ENCODE measurements at places on chromosomes 3 and 15.

- DNase-seq, result no peak
Observed at GRCh38 chr3:170012683-170013400, 25.0 kb upstream of the GPR160 start.

DNA sequence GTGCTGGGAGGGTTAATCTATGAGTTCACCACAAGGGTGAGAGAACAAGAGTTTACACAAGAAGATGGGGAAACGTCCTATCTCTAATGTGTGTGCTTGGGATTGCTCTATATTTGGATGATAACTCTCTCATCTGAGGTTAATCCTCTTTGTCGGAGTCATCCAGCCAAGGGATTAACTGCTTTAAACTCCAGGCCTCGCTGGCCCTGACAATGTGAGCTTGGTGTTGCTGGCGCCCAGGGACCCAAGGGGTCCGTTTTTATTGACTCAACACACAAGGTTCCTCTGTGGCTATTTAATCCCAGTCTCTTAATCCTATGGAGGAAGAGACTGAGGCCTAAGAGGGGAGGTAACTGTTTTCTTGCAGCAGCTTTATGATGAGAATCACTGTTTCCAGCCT, 14.2 kb downstream of the SV2B start:
- no peak for DNase-seq

GRCh38 chr3:56251343-56251945, 216.8 kb downstream of the ERC2 start:
- DNase-seq, result peak; percentile 31

- DNase-seq, result no peak
Observed at GRCh38 chr3:190058521-190059241, 62.0 kb downstream of the P3H2 start.

DNA sequence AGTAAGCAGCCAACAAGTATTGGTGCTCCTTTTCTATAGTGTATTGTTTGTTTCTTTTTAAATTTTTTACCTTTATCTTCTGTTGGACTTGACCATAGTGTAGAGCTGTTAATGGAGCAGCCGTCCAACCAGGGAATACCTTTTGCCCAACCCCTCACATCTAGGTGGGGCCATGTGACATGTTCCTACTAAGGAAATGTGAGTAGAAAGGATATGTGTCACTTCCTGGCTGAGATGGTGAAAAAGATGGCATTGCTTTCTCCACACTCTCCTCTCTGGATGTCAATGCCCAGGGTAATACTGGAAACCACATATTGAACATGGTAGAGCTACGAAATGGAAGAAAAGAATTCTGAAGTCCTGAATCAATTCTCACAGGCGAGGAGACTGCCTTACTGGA, 218.8 kb downstream of the TBL1XR1 start:
- DNase-seq, result no peak

GRCh38 chr3:16288664-16289063, 23.7 kb downstream of the OXNAD1 start:
- no peak for DNase-seq

GRCh38 chr15:99438691-99439523, 126.9 kb upstream of the MEF2A start:
- DNase-seq, result no peak
